ENCODE measurements at places on chromosomes 13 and 19. TPM values are rescaled to one million over a fixed set of nuclear protein-coding genes. Genes with fewer than 3 reads are reported as not detected.

Gene NPAS1
- total RNA-seq: 0.29 TPM

Gene NLRP5
- total RNA-seq: not detected

Gene PEAK3
- total RNA-seq: not detected

Gene SPART
- total RNA-seq: 48.6 TPM

Gene PRRG2
- 0.82 TPM for total RNA-seq

Gene EDNRB
- total RNA-seq: not detected

Gene FGF9
- total RNA-seq: not detected

Gene CFAP97D2
- total RNA-seq: not detected

Gene KLK14
- total RNA-seq: not detected

Gene ERICH6B
- not detected for total RNA-seq

Gene FUT3
- total RNA-seq: 0.53 TPM

Gene NCAN
- not detected for total RNA-seq

Gene DIS3
- 35.0 TPM for total RNA-seq

Gene HSD17B14
- total RNA-seq: 0.58 TPM

Gene IFNL2
- total RNA-seq: not detected

Gene FFAR3
- not detected for total RNA-seq

Gene SULT2A1
- total RNA-seq: 253 TPM

Gene KCNC3
- total RNA-seq: 0.29 TPM

Gene SLC44A2
- 2.3 TPM for total RNA-seq

Gene ZNF610
- 0.69 TPM for total RNA-seq

Gene MAP2K2
- total RNA-seq: 80.9 TPM

Gene ZNF626
- total RNA-seq: 4.1 TPM

Gene PTGIR
- not detected for total RNA-seq

Gene ZSCAN18
- not detected for total RNA-seq

Gene ZNF98
- not detected for total RNA-seq

Gene FPR1
- not detected for total RNA-seq

Gene ARHGEF1
- 26.2 TPM for total RNA-seq
